ENCODE measurements at places on chromosomes 5 and 9.

DNA sequence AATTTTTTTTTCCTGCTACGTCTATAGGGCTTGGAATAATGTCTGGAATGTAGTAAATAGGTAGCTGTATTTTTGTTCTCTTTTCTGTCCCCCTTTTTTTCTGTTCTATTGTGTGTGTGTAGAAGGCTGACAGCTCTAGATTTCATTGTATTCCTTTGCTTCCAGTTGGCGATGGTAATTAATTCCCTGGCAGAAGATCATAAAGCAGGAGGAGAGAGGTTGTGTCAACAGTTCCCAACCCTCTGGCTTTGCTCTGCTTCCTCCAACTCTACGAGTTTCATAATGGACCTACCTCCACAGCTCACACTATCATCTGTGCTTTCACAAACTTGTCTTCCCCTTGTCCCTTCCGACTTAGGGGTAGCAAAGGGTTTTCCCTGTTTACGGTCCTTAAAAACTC, 117.9 kb upstream of the CDH18 start:
- no peak for DNase-seq

DNA sequence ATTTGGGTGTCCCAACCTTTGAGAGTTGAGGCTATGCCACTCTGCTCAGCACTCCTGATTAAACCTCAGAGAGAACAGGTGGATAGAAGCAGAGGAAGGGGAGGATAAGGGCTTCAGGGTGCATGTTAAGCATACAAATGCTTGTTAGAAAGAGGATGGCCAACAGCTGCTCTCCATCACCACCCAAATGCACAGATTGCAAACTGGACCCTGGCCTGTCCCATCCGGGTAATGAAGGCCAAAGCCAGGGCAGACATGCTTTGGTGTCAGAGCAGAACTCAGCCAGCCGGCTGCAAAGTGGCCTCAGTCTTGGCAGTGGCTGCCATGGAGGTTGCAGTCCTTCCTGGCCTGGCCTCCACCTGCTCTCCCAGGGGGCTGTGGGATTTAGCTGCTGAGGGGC, 84.3 kb downstream of the SIL1 start:
- DNase-seq = no peak

DNA sequence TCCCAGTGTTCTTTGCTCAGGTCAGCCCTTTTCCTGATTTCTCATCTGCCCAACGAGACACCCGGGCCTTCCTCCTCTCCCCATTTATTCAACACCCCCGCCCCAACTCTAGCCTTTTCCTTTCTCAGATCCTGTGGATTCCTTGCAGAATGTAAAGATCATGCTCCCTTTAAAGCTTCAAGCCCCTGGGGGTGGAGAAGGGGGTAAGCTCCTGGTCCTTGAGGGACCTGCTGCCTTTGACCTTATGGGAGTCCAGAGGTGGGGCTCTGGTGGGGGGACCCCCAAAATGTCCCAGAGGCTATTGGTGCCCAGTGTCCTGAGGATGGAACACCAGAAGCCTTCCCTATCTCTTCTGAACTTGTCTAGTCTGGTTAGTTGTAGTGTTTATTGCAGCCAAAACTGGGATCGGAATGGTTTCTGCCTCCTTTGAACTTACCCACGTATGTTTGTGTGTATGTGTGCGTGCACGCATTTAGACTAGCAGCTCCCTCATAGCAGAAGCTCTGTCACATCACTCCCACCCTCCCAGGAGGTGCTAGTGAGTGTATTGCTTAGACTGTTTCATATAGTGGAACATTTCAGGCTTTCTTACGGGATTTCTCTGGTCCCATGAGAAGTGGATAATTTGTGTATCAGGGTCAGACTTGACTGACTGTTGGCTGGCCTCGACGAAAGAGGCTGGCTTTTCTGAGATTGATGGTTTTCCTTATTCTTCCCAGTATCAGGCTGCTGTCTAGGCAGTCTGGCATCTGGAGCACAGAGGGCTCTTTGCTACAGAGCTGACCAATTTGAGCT, 1.1 kb downstream of the GALNT10 start:
- no peak for DNase-seq

- no peak for DNase-seq
These were observed 370.8 kb upstream of the RIOK2 start for GRCh38 chr5:97553604-97554452.

DNA sequence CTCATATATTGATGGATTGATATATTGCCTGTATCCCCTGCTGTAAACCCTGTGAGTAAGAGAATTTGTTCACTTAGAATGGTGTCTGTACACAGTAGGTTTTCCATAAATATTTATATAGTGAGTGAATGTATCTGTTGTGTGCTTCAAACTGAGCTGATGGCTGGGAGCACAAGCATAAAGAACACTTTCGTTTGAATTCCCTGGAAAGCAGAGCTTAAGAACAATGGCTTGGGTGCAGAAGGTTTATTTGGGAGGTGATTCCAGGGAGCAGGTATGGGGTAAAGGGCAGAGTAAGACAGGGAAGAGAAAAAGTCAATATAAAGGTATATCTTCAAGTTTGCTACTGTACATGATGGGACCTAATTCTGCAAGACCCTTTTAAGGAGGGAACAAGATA, 190.9 kb upstream of the TRIM32 start:
- DNase-seq = no peak

DNA sequence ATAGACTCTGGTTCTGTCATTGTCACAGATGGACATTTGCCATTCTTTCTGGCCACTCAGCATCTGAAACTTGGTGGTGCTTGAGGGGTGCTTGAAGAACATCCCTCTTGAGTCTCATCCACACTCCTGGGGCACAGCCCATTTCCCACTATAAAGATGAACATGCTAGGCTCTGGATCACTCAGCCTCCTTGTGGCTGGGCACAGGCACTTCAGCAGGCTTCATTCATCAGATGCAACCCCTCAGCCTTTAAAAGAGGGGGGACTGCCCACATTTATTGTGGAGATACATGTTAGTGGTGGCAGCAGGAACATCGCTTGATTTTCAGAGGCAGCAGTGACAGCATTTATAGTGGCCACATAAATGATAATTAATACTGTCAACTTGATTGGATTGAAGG, 124.7 kb upstream of the NIPBL start:
- no peak for DNase-seq

- no peak for DNase-seq
These were observed 1.8 kb downstream of the NTMT1 start for GRCh38 chr9:129627556-129628440.

DNA sequence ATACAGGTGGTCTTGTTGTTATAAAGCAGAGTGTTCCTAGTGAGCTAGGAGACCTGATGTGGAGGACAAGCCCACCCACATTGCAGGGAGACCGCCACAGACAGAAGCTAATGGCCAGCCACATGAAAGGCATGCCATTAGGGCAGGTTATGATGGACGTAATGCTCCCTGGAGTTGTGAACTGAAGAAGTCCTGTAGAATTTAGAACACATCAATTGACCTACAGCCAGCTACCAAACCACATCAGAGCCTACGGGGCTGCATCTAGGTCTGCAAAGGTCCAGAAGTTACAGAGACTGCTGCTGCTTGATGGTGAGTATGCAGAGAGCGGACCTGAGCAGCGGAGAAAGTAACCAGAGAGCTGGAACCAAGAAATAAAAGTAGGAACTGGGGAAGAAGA, 116.6 kb downstream of the LPAR1 start:
- no peak for DNase-seq

DNA sequence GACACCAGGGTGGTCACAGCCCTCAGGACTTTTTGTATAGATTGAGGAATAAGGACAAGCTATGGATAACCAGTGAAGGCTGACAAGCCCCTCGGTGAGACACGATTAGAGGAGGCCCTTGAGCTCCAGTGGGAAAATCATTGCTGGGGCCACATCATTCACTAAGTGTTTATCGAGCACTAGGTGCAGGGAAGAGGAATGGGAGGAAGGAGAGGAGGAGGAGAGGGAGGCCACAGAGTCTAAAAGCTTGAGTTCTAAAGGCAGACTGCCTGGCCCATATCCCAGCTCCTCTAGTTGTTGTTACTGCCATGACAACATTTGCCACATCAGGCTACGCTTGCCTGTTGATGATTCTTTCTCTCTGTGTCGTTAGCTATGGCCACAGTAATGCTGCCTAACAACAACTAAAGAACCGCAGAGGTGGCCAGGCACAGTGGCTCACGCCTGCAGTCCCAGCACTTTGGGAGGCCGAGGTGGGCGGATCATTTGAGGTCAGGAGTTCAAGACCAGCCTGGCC, 37.6 kb downstream of the NKX2-5 start:
- no peak for DNase-seq

- DNase-seq = peak; percentile 18
These were observed 974 bp downstream of the C9orf40 start for GRCh38 chr9:74951725-74952151.

GRCh38 chr5:92580814-92581213, 1000.2 kb downstream of the NR2F1-AS1 start:
- no peak for DNase-seq

DNA sequence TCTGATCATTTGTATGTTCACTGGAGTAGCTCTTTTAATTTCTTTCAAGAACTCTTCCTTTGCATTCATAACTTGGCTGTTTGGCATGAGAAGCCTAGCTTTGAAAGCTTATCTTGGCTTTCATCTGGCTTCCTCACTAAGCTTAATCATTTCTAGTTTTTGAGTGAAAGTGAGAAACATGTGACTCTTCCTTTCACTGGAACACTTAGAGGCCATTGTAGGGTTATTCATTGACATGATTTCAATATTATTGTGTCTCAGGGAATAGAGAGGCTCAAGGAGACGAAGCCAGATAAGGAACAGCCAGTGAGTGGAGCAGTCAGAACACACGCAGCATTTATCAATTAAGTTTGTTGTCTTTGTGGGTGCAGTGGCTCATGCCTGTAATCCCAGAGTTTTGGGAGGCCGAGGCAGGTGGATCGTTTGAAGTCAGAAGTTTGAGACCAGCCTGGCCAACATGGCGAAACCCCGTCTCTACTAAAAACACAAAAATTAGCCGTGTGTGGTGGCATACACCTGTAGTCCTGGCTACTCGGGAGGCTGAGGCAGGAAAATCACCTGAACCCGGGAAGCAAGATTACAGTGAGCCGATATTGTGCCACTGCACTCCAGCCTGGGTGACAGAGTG, 98.3 kb downstream of the UGCG start:
- DNase-seq = no peak

GRCh38 chr5:55897905-55898304, 46.7 kb downstream of the IL31RA start:
- no peak for DNase-seq

DNA sequence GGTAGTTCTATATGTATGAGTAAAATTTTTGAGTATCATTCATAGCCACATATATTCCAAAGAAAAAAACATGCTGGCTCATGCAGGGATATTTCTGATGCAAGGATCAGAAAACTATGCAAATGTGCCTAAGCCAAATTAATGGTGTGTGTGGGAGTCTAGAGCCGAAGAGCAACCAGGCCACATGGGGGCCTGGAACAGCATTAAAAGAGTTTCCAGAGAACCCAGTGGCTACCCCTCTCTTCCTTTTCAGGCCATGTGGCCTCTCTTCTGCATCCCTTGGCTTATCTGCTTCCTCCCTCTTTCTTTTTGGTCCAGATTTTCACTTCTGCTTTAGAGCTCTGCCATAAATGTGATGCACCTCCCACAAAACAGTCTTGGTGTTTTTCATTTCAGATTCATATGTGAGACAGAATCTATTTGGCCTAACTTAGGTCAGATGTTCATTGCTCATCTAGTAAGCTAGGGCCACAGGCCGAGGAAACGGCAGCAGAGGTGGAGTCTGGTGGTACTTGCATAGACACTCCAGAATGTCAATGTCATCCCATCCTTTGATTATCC, 300.0 kb downstream of the SH3GL2 start:
- DNase-seq = no peak

DNA sequence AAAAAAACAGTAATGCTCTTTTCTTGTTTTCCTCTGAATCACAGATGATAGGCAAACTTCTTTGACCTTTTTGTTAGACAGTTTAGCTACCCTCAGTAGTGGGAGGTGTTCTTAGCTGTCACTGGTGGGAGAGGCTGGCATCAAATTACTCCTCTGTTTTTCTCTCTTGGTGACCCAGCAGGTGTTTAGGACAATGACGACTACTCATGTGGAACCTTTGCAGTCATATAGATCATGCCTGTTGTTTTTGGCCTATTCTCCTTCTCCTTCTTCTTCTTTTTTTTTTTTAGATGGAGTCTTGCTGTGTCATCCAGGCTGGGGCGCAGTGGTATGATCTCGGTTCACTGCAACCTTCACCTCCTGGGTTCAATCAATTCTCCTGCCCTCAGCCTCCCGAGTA, 15.4 kb upstream of the NPR2 start:
- DNase-seq = no peak

DNA sequence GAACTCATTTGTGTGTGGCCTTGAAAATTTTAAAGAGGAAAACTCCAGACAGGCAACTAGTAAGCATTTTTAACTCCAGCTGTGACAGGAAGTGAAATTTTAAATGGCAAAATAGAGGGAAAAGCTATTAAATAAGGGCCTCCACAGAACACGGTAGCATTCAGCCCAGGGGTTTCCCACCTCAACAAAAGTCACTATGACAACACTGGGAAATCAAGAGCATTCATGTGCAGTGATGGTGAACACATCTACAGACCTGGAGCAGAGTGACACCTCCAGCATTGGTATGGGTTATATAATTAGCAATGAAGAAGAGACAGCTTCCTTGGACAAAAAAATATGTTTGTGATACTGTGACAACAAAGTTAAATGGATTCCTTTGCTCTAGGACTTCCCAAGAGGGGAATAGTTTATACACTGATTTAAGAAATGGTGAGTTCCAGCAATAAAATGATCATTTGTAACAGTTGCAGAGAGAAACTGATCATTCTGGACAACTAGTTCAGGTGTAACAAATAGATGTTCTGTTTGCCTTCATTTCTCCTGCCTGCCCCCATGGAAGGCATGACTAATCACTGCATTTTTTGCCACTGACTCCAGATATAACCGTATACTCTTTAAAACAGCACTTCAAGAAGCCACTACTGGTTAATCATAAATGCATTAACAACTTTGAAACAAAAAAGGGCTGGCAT, 93.3 kb upstream of the SLC44A1 start:
- no peak for DNase-seq

GRCh38 chr5:124393584-124394379, 352.7 kb downstream of the ZNF608 start:
- DNase-seq = no peak

DNA sequence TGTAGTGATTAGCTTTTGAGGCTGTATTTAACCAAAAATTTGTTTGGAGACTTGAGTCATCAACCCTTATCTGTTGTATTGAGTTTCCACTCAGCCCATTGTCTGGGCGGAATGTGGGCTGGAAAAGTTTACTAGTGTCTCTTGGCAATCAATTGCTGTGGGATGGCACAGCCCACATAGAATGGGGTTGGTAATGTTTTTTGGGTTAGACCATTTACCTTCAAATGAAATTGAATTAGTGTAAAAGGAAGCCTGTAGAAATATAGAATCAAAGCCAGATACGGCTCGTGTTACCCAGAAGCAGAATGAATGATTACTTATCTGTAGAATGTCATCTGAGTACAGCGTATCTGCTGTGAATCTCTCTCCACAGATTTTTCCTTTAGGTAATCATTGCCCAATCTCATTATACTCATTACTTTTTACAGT, 142.9 kb downstream of the AOPEP start:
- DNase-seq = peak; percentile 12
